ENCODE measurements at places on chromosomes 1 and 21.

DNA sequence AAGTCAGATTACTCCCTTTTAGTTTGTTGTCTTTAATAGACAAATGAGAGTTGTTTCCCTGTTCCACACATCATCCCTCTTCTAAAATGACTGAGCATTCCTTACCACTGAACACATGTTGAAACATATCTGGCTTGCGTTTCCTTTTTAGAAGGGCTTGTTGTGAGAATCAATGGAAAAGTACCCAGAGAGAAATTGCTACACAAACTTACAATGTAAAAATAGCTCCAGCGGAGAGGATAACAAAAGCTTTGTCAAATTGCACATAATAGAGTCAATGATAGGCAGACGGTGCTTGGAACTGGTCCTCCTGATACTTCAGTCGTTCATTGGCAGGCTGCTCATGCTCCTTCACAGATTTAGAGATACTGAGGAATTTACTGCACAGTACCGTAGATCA, 123.9 kb downstream of the CYYR1 start:
- no peak for DNase-seq

GRCh38 chr1:201597551-201598230, 58.8 kb downstream of the NAV1 start:
- DNase-seq, result peak; percentile 91

GRCh38 chr1:206787891-206788290, 15.6 kb upstream of the IL10 start:
- no peak for DNase-seq

- no peak for DNase-seq
These were observed 26.3 kb downstream of the ADAM30 start for GRCh38 chr1:119869995-119870394.

GRCh38 chr1:215569986-215570824, 3.1 kb downstream of the KCTD3 start:
- no peak for DNase-seq

- DNase-seq, result no peak
These were observed 37.9 kb downstream of the UBE2G2 start for GRCh38 chr21:44763451-44764318.

GRCh38 chr1:68363339-68363738, 86.4 kb downstream of the RPE65 start:
- no peak for DNase-seq

DNA sequence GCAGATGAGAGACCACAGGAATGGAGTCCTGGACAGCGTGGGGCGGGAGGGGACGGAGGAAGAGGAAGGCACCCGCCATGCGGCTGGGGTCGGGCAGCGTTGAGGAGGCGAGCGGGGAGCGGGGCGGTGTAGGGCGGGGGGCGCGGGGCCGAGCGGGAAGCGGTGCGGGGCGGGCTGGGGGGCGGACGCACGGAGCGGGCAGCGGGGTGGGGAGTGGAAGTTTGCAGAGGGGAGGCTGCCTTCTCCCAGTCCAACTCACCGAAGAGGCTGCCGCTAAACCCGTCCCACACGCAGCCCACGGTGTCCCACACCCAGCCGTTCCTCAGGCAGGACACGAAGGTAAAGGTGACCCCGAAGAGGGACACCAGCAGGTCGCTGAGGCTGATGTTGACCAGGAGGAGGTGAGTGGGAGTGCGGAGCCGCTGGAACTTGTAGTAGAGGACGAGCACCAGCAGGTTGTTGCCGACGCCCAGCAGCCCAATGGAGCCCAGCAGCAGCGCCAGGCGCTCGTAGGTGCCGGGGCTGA, 483 bp downstream of the CHML start:
- DNase-seq, result peak; percentile 21

- no peak for DNase-seq
These were observed 48.6 kb downstream of the PCNX2 start for GRCh38 chr1:233246965-233247364.

- no peak for DNase-seq
These were observed 621.4 kb downstream of the KIF26B start for GRCh38 chr1:245776139-245776538.

GRCh38 chr1:201573030-201573429, 34.1 kb downstream of the NAV1 start:
- DNase-seq, result no peak

DNA sequence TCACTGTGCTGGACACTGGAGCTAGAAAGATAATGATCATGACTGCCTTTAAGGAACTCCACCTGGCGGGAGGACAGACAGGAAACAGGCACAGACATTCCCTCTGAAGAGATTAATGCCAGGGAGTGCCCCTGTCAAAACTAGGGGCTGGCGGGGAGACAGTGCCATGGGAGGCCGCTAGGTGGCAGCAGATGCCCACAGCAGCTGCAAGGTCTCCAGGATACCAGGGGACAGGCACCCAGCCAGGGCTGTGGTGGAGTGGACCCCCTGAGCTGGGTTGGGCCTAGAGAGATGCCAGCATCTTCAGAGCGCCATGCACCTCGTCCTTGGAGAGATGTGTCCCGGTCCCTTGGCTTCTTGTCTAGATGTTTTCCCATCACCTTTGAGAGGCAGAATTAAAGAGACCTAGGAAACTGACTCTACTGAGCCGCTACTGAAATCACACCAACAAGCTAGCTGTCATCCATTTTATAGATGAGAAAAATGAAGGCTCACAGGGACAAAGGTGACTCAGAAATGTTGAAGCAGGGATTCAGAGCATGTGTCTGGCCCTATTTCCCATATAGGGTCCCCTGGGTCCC, 3.6 kb downstream of the REN start:
- DNase-seq, result peak; percentile 69

DNA sequence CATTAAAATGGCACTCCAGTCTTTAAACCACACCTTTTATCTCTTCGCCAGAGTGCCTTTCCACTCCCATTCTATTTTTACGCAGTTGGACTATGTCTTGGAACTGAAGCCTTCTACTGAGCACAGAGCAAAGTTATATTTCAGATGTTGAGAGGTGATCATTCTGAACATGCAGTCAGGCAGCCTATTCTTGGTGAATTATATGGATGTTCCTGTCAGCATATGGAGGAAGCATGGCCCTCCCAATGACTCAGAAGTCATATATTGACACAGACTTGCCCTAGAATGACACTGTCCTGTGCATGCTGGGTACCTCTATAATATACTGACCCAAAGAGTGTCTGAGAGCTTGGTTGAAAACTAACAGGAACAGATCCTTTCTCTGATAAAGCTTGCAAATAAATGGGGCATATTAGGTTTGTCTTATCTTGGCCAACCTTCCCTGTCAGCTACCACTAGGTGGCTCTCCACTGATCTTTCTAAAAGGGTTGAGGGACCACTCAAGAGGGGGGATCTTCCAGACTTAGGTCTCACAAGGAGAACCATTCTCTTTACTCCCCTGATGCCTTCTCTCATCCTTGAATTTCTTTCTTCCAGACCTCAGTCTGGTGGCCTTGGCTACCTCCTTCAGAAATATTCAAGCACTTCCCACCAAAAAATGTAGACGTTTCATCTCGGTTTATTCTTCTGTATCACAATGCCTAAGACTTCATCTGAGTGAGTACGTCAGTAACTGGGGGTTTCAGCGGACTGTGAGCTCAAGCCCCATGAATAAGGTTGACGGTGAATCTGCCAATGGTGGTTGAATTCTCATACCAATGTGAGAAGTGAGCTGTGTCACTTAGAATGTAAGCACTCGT, 11.8 kb upstream of the ALG14 start:
- no peak for DNase-seq

DNA sequence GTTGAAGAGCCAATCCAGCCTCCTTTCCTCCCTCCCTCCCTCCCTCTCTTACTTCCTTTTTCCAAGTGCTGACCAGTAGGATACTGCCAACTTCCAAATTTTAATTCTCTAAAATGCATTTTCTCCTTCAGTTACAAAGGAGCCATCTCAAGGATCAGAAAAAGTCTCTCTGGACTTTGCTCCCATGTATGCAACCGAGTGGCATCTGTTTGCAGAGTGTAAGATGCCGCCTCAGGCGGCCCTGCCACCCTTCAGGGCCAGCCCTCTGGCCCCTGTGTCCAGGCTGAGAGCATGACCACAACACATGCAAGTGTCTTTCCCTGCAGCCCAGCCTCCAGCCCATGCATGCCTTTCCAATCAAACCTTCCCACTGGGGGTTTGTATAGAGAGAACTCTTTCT, 205.3 kb upstream of the RAB4A start:
- DNase-seq, result no peak

- DNase-seq, result no peak
These were observed 70.4 kb downstream of the PLEKHA6 start for GRCh38 chr1:204289280-204289679.

DNA sequence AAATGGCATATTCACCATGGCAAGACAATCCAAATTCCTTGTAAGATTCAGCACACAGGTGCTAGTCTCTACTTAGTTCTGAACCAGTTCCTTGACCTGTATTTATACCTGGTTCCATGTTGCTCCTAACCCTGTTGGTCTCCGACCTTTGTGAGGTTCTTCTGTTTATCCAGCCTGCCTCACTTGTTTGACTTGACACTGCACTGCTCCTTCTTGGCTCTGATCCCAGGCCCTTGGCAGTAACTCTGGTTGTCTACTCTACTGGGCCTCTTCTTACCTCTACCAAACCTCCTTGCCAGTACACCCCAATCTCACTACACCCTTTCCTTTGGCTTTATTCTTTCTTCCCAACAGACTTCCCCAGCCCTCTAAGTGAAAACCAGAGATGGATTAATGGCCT, 419.4 kb upstream of the USP24 start:
- DNase-seq, result no peak

GRCh38 chr1:63101336-63101735, 221.0 kb upstream of the FOXD3 start:
- no peak for DNase-seq

DNA sequence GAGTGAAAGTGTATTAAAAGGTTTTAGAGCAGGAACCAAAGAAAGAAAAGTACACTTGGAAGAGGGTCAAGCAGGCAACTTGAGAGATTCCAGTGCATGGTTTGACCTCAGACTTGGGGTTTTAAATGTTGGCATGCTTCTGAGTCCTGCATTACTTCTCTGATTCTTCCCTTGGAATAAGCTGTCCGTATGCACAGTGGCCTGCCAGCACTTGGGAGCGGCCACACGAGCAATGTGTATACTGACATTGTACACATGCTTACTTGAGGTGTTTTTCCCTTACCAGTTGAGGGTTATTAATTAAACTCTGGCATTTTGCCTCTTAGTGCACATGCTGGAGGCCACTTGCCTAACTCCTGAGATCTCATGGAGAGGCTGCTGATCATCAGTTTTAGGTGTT, 786.6 kb upstream of the RGS18 start:
- DNase-seq, result no peak
